Sciatic nerve (tissue), 2 donors: ENCODE measurements at places on chromosomes 2 and 18.

- DNase-seq: no peak
Measured at GRCh38 chr2:195709901-195710806, 53.1 kb downstream of the SLC39A10 start.

- no peak for DNase-seq
Measured at GRCh38 chr2:393711-394696, 106.1 kb upstream of the ALKAL2 start.

DNA sequence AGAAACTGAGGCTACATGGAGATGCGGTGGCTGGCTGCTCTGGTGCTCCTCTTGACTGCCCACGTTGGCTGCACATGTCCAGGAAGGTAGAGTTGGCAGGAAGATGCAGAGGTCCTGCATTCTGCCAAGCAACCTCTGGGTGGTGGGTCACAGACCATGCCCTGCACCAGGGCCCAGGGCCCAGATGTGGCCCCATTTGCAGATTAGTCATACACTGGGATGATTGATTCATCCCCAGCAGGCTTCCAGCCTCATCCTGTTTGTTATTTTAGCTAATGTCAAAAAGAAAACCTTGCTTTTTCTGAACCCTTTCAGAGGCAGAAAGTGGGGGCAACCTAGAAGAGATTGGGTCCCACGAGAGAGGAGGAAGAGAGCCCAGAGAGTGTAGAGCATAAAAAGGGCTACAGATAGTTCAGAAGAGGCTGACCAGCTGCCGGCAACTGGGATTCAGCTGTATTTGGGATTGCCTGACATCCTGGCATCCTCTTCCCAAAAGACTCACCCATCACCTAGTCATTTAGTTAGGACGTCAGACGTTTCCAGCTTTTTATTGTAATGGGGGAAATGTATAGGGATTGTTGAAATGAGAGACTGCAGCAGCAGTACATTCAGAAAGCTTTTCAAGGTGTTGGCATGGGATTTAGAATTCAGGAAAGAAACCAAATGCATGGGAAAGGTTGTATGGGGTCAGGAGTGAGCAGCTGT lies 101.9 kb downstream of the CTIF start:
- no peak for DNase-seq

GRCh38 chr2:3299703-3300102 lies 77.9 kb downstream of the EIPR1 start:
- DNase-seq: peak; percentile 17
